ENCODE measurements at places on chromosomes 11 and 22. TPM values are rescaled to one million over a fixed set of nuclear protein-coding genes. Genes with fewer than 3 reads are reported as not detected.

GRCh38 chr11:103953797-103954486 is 82.5 kb upstream of the DDI1 start:
- peak; percentile 43 for DNase-seq

DNA sequence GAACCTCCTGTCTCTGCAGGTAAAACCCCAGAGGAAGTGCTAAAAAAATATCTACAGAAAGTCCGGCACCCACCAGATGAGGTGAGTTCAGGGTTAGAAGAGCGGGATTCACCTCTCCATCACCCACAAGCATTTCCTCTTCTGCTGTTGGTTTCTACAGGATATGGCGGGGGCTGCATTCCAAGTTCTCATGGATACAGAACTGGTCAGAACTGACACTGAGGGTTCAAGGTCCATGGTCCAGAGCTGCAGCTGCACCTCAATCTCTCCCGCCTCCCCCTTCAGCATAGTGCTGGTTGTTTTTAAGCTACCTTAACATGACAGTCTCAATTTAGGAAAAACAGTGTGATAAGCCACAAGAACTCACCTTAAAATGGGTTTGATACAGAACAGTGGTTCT is 19.2 kb downstream of the DTX4 start:
- no peak for DNase-seq

GRCh38 chr11:121587182-121587581 is 134.4 kb upstream of the SORL1-AS1 start:
- no peak for DNase-seq

DNA sequence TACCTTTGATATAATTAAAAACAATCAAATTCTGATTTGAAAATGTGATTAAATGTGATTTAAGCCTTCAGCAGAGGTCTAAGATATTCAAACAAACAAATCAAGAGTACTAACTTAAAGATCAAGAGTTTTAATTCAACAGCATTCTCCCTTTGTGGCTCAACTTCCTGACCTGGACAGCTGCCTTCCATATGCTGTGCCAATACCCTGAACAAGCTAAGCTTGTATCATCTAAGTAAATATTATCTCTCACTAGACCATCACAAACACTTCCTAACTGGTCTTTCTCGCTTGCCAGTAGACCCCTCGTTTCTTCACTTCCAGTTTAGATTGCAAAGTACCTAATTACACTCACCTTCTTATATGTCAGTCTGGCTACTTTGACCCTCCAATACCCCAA is 35.9 kb upstream of the P4HA3 start:
- DNase-seq: no peak

GRCh38 chr22:20607157-20607907 is 99.9 kb downstream of the MED15 start:
- no peak for DNase-seq

DNA sequence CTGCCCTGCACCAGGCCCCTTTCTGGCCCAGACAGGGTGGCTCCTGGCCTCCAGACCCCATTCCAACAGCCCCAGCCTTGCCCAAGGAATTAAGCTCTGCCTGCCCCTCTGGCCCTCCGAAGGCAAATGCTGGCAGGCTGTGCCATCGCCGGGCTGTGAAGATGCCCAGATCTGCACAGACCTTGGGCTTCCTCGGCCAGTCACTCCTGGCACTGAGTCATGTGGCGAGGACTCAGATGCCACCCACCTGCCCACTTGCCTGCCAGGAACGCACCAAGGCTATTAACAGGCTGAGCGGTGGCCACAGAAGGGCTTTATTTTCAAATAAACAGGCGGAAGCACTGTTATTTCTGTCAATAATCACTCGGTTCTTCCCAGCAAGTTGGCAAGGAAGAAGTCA is 50.3 kb upstream of the TTLL12 start:
- no peak for DNase-seq

- DNase-seq: peak; percentile 33
Measured at GRCh38 chr11:119093942-119094815, 7.5 kb downstream of the DPAGT1 start.

- peak; percentile 3 for DNase-seq
Measured at GRCh38 chr11:57116654-57117053, 65.1 kb upstream of the LRRC55 start.

GRCh38 chr11:78740199-78741071 is 165.8 kb upstream of the NARS2 start:
- no peak for DNase-seq

DNA sequence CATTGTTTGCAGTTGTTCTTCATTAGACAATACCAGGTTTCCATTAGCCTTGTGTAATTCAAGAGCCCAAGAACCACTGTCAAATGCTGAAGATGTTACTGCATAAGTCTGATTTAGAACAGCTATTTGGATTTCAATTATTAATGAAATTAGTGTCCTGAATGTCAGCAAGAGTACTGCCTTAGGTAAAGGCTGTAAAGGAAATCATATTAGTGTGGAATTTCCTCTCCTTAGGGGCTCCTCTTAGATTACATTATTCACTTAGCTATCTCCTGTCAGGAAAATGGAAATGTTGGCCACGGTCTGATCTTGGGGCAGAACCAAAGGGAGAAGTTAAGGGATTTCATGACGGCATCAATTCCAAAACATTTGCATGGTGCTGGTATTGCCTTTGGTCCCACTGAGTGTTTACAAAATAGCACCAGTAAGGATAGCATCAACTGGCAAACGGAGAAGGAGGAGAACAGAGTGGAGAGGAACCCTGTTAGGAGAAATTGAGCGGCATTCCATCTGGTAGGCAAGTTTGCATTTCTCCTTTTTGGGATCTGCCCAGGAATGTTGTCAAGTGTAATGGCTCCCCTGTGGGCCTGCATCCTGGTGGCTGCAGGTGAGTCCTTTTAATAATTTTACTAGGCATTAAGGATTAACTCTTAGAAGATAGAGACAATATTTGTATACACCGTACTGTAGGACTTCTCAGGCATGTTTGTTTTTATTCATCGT is at the start of gene HTR3B:
Gene HTR3B (plus strand): TSS at position 418 of the 723 bp plus-strand sequence. CDS start 138 bp downstream, at position 556.
- no peak for DNase-seq

Gene MUC2
- total RNA-seq: not detected

Gene SLC17A6
- not detected for total RNA-seq

Gene VPREB3
- not detected for total RNA-seq

Gene PTPMT1
- total RNA-seq: 100 TPM

Gene C1QTNF4
- total RNA-seq: not detected

Measured in Caki2 (cell line).